ENCODE measurements at places on chromosomes 7 and 10. TPM values are rescaled to one million over a fixed set of nuclear protein-coding genes. Genes with fewer than 3 reads are reported as not detected.

MINDY4 gene
- 3.5 TPM for total RNA-seq

ZNF679 gene
- not detected for total RNA-seq

TAS2R41 gene
- total RNA-seq: not detected

PPP1R3C gene
- total RNA-seq: 238 TPM

GPR37 gene
- total RNA-seq: not detected

TMEM229A gene
- total RNA-seq: not detected

DMBT1 gene
- total RNA-seq: not detected

FKBP14 gene
- 28.3 TPM for total RNA-seq

PDCD11 gene
- 25.2 TPM for total RNA-seq

NYAP1 gene
- not detected for total RNA-seq

ECD gene
- total RNA-seq: 21.3 TPM

SCIN gene
- total RNA-seq: 0.32 TPM

GTPBP10 gene
- total RNA-seq: 15.0 TPM

FAM25G gene
- not detected for total RNA-seq

SFRP5 gene
- not detected for total RNA-seq

CCM2 gene
- total RNA-seq: 63.8 TPM

CPA2 gene
- not detected for total RNA-seq

SPDYE5 gene
- total RNA-seq: not detected

PGAM2 gene
- not detected for total RNA-seq

NKX6-2 gene
- not detected for total RNA-seq

SLC26A3 gene
- total RNA-seq: not detected

FANK1 gene
- total RNA-seq: 13.3 TPM

ANKRD61 gene
- not detected for total RNA-seq

MMP21 gene
- not detected for total RNA-seq

FEZF1 gene
- not detected for total RNA-seq

PALD1 gene
- not detected for total RNA-seq

C10orf105 gene
- total RNA-seq: not detected

ZNF239 gene
- 6.3 TPM for total RNA-seq

PSPH gene
- 62.5 TPM for total RNA-seq

LRRC18 gene
- not detected for total RNA-seq

FAM25C gene
- total RNA-seq: not detected

PRKCQ gene
- total RNA-seq: not detected

C7orf57 gene
- not detected for total RNA-seq

MSS51 gene
- 1.0 TPM for total RNA-seq

FGFR2 gene
- total RNA-seq: not detected

SPDYE9 gene
- not detected for total RNA-seq

RARRES2 gene
- total RNA-seq: not detected

BNIP3 gene
- 423 TPM for total RNA-seq

SUPV3L1 gene
- 29.9 TPM for total RNA-seq

OR9A2 gene
- total RNA-seq: not detected

Measured in GM23248 (cell line).